Osteoblast (primary cell): ENCODE measurements at places on chromosomes 12 and 14. TPM values are rescaled to one million over a fixed set of nuclear protein-coding genes. Genes with fewer than 3 reads are reported as not detected.
A peak's percentile ranks its signal among the peaks of the same experiment; 100 is the strongest.

GRCh38 chr12:92062539-92063493 is 82.8 kb downstream of the BTG1 start:
- DNase-seq = no peak

- DNase-seq = no peak
Measured at GRCh38 chr12:69566603-69567002, 18.7 kb upstream of the CCT2 start.

GRCh38 chr14:69906201-69906600 is 27.0 kb downstream of the SMOC1 start:
- DNase-seq = no peak

DNA sequence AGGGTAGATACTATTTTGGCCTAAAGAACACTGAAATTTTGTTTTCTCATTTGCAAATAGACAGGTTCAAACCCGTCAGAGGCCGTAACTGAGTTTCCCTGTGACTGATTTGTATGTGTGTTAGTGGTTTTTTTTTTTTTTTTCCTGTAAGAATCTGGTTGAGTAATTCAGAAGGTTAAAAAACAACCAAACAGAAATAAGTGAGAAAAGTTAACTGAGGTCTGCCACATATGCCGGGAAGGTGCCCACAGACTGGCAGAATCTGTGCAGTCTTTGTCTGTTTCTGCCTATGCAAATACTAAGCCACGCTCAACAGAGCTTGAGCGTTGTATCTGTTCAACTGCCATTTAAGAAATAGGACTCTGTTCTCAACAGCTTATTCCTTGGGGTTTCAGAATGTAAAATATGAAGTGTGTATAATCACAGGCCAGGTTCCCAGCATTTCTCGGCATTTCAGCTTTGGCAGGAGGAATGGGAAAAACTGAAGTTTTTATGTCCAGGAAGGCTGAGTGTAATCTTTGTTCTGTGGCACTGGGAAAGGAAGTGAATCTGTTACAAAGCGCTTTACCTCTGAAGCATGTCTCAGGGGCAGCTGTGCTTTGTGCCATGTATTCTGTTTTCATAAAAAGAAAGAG is 181.9 kb downstream of the PRKCH start:
- DNase-seq = no peak

GRCh38 chr12:49086116-49086515 is 8.5 kb downstream of the DHH start:
- DNase-seq = peak; percentile 50

GRCh38 chr12:106980944-106981343 is 6.0 kb downstream of the MTERF2 start:
- DNase-seq = no peak

The ZNF740 gene
- total RNA-seq = 14.7 and 19.5 TPM in 2 replicates
